NK-92 treated with Interleukin-12 subunit alpha and Interleukin-12 subunit beta, amount 100 ng/mL, for 24 hours (cell line): ENCODE measurements at places on chromosomes 3 and 15.

DNA sequence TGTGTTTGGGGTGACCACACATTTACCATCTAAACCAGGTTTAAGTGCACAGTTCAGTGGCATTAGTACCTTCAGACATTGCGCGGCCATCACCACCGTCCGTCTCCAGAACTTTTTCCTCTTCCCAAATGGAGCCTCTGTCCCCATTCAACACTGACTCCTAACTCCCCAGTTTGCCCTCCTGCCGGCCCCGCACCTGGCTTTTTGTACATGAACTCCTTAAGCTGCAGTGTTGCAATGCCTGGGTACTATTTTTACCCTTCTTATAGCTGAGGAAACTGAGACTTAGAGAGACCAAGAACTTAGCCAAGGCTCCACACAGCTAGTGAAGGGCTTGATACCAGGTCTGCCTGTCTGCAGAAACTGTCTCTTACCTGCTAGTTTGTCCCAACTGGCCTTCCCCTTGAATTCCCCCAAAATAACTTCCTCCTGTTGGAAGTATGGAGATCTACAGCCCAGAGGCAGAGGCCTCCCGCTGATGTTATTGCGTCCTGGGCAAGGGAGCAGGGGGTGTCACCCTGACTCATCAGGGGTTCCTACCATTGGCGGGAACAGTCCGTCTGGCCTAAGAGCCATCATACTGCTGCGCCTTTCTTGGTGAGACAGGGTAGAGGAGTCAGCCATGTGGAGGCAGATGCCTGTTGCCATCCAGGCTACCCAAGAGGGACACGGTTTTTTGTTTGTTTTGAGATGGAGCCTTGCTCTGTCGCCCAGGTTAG lies 65.6 kb downstream of the GRIP2 start:
- DNase-seq: no peak

DNA sequence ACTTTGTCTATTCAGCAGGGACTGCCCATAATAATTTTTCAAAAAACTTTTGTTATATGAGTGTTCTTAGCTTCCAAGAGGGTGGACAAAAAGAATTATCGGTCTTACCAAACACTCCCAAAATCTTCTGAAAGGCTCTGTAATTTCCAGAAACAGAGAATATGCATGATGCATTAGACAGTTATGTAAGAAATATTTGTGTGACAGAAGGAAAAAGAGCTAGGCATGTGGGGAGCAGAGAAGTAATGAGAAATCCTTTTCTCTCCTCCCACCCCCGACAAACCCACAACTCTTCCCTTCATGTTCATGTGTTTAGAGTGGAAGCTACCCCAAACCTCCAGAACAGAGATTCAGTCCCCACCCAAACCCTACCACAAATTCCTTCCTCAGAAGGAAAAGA lies 86.8 kb downstream of the MYO5A start:
- no peak for DNase-seq

- DNase-seq: no peak
These were observed 30.8 kb upstream of the SLC25A36 start for GRCh38 chr3:140910860-140911259.

DNA sequence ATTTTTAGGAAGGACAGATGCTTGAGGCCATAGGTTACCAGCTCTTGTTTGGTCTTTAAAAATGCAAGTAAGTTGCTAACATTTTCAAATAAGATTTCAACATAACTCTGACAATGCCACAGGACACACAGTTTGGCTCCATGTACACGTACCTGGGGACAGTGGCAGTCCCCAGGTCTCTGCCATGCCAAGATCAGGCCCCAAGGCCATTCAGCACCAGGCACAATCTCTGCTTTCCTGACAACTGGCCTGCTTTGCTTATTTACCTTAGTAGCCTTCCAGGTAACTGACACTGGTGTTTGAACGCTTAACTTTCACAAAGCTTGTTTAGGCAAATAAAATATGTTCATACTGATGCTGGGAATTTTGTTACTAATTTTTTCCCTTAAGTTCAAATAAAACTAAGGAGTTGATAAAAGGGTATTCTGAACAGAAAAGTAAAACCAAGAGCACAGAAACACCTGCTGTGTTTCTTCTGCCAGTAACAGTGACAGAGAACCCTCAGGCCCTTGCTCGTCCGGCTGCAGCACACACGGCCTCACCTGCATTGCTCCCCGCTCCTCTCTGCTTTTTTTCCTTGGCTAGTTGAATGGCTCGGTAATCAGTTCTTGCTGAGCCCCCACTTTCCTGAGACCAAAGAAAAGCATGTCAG lies 16.5 kb downstream of the ZXDC start:
- no peak for DNase-seq

DNA sequence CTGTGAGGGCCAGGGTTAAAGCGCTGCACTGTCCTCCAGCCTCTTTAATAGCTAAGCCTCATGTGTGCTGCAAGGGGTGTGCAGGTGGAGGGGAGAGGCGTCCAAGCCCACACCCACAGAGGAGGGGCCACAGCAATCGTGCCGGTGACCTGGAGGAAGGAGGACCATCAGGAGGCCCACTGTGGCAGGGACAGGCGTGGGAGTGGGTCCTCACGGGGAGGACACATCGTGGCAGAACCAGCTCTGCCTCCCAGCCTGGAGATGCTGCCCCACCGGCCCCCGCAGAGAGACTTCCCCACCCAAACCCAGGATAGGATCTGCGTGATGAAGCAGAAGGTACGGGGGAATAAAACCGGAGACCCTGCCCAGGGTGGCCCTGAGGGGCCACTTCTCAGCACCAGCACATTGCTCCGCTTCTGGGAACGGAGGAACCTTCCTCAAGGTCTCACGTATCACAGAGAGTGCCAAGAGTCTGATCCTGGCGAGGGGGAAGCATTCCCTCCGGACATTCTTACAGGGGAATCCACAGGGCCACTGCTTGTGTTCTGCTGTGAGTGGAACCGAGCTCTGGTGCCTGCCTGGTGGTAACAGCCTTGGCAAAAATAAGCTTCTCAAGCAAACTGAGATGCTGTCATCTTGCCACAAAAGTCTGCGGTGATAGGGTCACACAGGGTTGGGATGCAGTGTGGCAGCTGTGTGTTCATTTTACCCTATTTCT lies 199.8 kb downstream of the XXYLT1 start:
- no peak for DNase-seq

- no peak for DNase-seq
These were observed 168.0 kb upstream of the THRB start for GRCh38 chr3:24662449-24663345.

GRCh38 chr3:60756241-60757030 lies 494.8 kb downstream of the FHIT start:
- no peak for DNase-seq
